Thoracic aorta (tissue), 2 donors: ENCODE measurements at places on chromosomes 1 and 21. TPM values are rescaled to one million over a fixed set of nuclear protein-coding genes. Genes with fewer than 3 reads are reported as not detected.
A peak's percentile ranks its signal among the peaks of the same experiment; 100 is the strongest.

INAVA gene
- 3.5 TPM for total RNA-seq

SEMA4A gene
- 15.8 TPM for total RNA-seq

DNA sequence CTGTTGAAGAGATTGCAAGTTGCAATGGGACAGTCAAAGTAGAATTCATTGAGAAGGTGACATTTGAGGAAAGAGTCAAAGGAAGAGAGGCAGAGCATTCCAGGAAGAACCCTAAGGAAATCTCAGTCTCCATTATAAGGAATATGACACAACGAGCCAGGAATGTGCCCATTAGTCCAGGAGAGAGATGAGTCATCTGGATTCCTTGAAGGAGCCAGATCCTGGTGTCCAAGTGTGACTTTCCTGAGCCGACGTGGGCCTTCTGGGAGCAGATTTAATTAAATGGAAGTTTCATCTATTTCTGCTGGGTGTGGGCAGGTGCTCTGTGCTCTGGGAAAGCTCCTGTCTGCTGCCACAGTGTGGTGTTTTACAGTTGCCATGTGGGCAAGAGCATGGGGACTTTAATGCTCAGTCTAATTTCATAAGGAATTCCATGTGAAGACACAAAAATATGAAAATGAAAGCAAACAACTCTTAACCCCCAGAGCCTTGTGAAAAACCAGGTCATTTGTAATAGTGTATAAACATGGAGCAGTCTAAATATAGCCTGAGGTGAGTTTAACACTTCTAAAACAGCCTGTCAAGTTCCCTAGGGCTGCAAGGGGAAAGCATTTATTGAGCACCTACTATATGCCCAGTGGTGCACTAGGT lies 111.4 kb upstream of the ARTN start:
- peak overlapping the region; percentile 43 for H3K27ac ChIP-seq
- H3K27me3 ChIP-seq, result no peaks in the 10 kb centered on the region
- DNase-seq, result peak; percentile 23

- H3K4me1 ChIP-seq, result no peaks in the 10 kb centered on the region
- H3K36me3 ChIP-seq, result no peaks in the 10 kb centered on the region
- no peak overlapping the region for H3K27ac ChIP-seq
- H3K4me3 ChIP-seq, result no peak overlapping the region
- DNase-seq, result no peak
Observed at GRCh38 chr1:224528900-224529299, 87.2 kb upstream of the CNIH3 start.

DNA sequence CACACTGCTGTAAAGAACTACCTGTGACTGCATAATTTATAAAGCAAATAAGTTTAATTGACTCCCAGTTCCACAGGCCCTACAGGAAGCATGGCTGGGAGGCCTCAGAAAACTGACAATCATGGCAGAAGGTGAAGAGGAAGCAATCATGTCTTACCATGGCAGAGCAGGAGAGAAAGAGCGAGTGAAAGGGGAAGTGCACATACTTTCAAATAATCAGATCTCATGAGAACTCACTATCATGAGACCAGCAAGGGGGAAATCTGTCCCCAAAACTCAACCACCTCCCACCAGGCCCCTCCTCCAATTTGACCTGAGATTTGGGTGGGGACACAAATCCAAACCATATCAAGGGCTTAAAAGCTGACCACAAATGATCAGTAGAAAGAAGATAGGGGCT lies 493.2 kb downstream of the PTPRC start:
- no peaks in the 10 kb centered on the region for H3K27me3 ChIP-seq
- no peak overlapping the region for H3K4me3 ChIP-seq
- no peaks in the 10 kb centered on the region for H3K4me1 ChIP-seq
- DNase-seq, result no peak
- no peak overlapping the region for H3K27ac ChIP-seq
- H3K36me3 ChIP-seq, result no peaks in the 10 kb centered on the region

DNA sequence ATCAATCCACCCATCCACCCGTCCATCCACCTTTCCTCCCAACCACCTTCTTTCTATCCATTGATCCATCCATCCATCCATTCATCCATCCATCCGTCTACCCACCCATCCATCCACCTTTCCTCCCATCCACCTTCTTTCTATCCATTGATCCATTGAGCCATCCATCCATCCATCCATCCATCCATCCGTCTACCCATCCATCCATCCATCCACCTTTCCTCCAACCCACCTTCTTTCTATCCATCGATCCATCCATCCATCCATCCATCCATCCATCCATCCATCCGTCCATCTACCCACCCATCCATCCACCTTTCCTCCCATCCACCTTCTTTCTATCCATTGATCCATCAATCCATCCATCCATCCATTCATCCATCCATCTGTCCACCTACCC lies 5.1 kb upstream of the EDN2 start:
- H3K4me3 ChIP-seq, result no peak overlapping the region
- peaks cover 54% of the 10 kb centered on the region for H3K4me1 ChIP-seq
- H3K36me3 ChIP-seq, result no peaks in the 10 kb centered on the region

- DNase-seq, result no peak
- H3K36me3 ChIP-seq, result no peaks in the 10 kb centered on the region
- H3K4me3 ChIP-seq, result no peak overlapping the region
- no peak overlapping the region for H3K27ac ChIP-seq
- H3K4me1 ChIP-seq, result no peaks in the 10 kb centered on the region
Observed at GRCh38 chr1:110174961-110175360, 24.7 kb downstream of the SLC6A17 start.

GRCh38 chr1:178595491-178595890 lies 82.6 kb downstream of the TEX35 start:
- no peaks in the 10 kb centered on the region for H3K27me3 ChIP-seq
- DNase-seq, result no peak
- no peaks in the 10 kb centered on the region for H3K36me3 ChIP-seq
- no peak overlapping the region for H3K4me3 ChIP-seq

- peaks cover 7% of the 10 kb centered on the region for H3K36me3 ChIP-seq
- H3K4me1 ChIP-seq, result no peaks in the 10 kb centered on the region
- no peak overlapping the region for H3K27ac ChIP-seq
- H3K4me3 ChIP-seq, result no peak overlapping the region
- H3K27me3 ChIP-seq, result no peaks in the 10 kb centered on the region
Observed at GRCh38 chr1:220056374-220056773, 10.1 kb upstream of the EPRS1 start.

DNA sequence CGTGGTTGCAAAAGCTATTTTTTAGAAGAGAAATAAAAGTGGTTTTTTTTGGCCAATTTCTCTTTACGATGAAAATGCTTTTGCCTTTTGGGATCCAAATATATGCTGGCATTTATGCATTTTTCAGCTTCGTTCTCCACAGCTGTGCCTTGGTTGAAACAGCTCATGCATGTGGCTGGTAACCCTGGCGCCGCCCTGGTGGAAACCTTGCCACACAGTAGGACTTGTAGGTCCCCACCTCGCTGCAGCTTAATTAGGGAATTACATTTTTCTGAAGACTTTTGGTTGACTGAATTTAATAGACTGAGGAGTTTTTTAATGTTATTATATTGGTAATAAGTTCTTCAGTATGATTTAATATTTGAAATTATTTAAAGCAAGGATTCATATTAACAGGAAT lies 12.7 kb upstream of the PCP4 start:
- H3K36me3 ChIP-seq, result no peaks in the 10 kb centered on the region
- no peak for DNase-seq
- no peaks in the 10 kb centered on the region for H3K27me3 ChIP-seq
- no peak overlapping the region for H3K4me3 ChIP-seq
- H3K4me1 ChIP-seq, result no peaks in the 10 kb centered on the region
- no peak overlapping the region for H3K27ac ChIP-seq

DNA sequence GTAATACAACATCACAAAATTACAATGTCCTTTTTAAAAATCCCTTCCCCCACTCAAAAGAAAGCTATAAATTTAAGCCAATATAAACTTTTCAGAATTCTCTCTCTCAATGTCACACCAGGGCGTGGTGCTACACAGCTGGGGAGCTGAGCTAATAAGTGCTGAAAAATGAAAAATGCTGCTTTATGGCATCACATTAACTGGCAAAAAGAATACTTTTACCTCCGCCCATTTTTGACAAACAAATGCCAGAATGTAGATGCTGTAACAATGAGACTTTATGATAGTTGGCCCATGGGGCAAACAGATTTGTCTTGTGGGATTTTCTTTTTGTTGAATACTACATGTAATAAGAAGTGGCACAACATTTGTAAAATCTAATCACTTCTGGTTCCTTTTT lies 12.7 kb upstream of the LYPLAL1 start:
- DNase-seq, result no peak
- H3K27me3 ChIP-seq, result no peaks in the 10 kb centered on the region
- no peaks in the 10 kb centered on the region for H3K4me1 ChIP-seq
- H3K27ac ChIP-seq, result no peak overlapping the region
- no peak overlapping the region for H3K4me3 ChIP-seq

DNA sequence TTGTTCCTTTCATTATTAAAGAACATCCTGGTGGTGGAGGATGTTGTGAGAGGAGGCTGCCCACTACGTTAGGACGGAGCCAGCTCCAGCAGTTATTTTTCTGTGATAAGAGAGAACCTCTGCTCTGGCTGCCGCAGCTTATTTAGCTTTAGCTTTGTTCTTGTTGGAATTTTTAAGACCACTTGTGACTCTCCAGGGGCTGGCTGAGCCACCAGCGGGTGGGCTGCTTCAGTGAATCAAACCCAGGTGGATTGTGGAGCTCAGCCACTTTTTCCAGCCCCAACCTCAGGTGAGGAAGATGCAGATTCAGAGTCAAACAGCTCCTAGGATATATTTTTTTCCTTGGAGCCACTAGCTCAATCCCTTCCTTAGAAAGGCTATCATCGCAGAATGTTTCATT lies 83.1 kb upstream of the CTTNBP2NL start:
- no peaks in the 10 kb centered on the region for H3K27me3 ChIP-seq
- no peak for DNase-seq
- H3K4me3 ChIP-seq, result no peak overlapping the region
- peaks cover 9% of the 10 kb centered on the region for H3K4me1 ChIP-seq
